ENCODE measurements at places on chromosomes 6 and 20.

DNA sequence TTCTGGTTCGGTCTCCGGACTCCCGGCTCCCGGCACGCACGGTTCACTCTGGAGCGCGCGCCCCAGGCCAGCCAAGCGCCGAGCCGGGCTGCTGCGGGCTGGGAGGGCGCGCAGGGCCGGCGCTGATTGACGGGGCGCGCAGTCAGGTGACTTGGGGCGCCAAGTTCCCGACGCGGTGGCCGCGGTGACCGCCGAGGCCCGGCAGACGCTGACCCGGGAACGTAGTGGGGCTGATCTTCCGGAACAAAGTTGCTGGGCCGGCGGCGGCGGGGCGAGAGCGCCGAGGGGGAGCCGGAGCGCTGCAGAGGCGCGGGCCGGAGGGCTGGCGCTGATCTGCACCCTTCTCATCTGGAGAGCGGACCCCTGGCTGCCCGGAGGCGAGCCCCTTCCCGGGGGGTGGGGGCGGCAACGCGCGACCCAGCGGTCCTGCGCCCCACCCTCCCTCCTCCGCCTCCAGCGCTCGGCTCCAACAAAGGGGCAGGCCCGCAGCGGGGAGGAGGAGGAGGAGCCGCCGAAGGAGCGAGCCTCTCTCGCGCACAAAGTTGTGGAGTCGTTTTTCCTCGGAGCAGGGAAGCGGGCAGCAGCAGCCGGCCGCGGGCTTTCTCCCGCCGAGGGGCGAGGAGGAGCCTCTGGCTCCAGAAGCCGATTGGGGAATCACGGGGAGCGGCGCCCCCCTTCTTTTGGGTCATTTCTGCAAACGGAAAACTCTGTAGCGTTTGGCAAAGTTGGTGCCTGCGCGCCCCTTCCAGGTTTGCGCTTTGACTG is at the start of gene UTRN:
Gene UTRN (plus strand): TSS at position 553 of the 765 bp plus-strand sequence. CDS start 6,494 bp downstream, outside the sequence.
- DNase-seq = peak; percentile 54

- no peak for DNase-seq
These were observed 15.7 kb upstream of the UNC93A start for GRCh38 chr6:167275436-167275835.

DNA sequence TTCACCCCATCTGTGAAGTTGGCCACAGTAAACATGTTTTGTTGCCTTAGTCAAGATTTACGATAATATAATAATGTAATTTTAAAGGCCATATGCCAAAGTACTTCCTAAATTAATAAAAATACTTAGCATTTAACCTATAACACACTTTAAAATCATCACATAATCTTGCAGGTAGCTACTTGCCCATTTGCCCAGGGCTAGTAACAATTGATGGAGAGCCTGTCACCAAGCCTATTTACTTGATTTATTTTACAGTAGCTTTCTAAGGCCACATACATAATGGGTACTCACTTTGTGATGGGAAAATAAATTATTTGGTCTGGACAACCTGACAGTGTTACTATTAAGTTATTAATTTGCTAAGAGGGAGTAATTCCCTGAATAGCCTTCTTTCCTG is 14.5 kb downstream of the BTBD9 start:
- no peak for DNase-seq

- DNase-seq = peak; percentile 11
These were observed 203.6 kb upstream of the GMDS start for GRCh38 chr6:2448826-2449571.

- no peak for DNase-seq
These were observed 200.3 kb downstream of the EPM2A start for GRCh38 chr6:145534989-145535388.

- DNase-seq = no peak
These were observed 54.5 kb downstream of the PLCG1 start for GRCh38 chr20:41191562-41192500.

Data from T-helper 2 cell treated with Interferon-gamma antibody and Interleukin-4, amounts not matched to agents 5 μg/mL and 100 μg/mL, for 36 hours (primary cell).